ENCODE measurements at places on chromosomes 12 and 14. TPM values are rescaled to one million over a fixed set of nuclear protein-coding genes. Genes with fewer than 3 reads are reported as not detected.
A peak's percentile ranks its signal among the peaks of the same experiment; 100 is the strongest.

Gene SMCO2
- total RNA-seq, result not detected

Gene C12orf56
- 0.43 TPM for total RNA-seq

Gene MGAT4C
- not detected for total RNA-seq

Gene ISM2
- total RNA-seq, result not detected

Gene B3GNT4
- not detected for total RNA-seq

Gene PRB2
- not detected for total RNA-seq

Gene KLHL33
- not detected for total RNA-seq

Gene IL26
- not detected for total RNA-seq

Gene PDE3A
- 0.43 TPM for total RNA-seq

DNA sequence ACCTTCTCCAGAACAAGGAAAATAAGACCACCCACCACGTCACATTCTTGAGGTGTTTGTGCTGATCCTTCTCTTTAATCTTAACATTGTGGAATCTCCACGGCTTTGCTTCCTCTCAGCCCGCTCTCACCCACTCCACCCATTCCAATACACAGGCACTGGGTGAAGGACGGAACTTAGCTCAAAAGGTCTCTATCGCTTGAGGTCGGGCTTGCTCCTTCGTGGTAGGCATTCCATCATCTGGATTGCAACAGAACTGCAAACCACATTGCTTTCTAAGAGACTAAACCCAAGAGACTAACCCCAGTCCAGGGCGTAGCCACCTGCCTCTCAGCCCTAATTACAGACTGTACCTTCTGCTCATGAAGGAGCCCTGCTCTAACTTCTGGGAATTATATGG is 24.0 kb upstream of the MDM2 start:
- DNase-seq, result no peak
- H3K36me3 ChIP-seq, result no peaks in the 10 kb centered on the region
- no peaks in the 10 kb centered on the region for H3K27me3 ChIP-seq
- peaks cover 27% of the 10 kb centered on the region for H3K4me1 ChIP-seq

- H3K27me3 ChIP-seq, result no peaks in the 10 kb centered on the region
- H3K4me1 ChIP-seq, result no peaks in the 10 kb centered on the region
- H3K27ac ChIP-seq, result no peak overlapping the region
- H3K36me3 ChIP-seq, result no peaks in the 10 kb centered on the region
- no peak overlapping the region for H3K4me3 ChIP-seq
- DNase-seq, result no peak
These were observed 173.6 kb upstream of the ALG10B start for GRCh38 chr12:38142974-38143373.

GRCh38 chr14:87133073-87133801 is 859.7 kb downstream of the GALC start:
- H3K36me3 ChIP-seq, result no peaks in the 10 kb centered on the region
- H3K27me3 ChIP-seq, result no peaks in the 10 kb centered on the region
- H3K4me3 ChIP-seq, result no peak overlapping the region
- H3K27ac ChIP-seq, result no peak overlapping the region
- DNase-seq, result peak; percentile 77

GRCh38 chr14:68518761-68519670 is 273.9 kb downstream of the ZFP36L1 start:
- H3K4me1 ChIP-seq, result peaks cover 25% of the 10 kb centered on the region
- H3K27me3 ChIP-seq, result no peaks in the 10 kb centered on the region
- H3K27ac ChIP-seq, result no peak overlapping the region
- DNase-seq, result peak; percentile 37
- H3K4me3 ChIP-seq, result no peak overlapping the region
- no peaks in the 10 kb centered on the region for H3K36me3 ChIP-seq

- no peaks in the 10 kb centered on the region for H3K27me3 ChIP-seq
- DNase-seq, result peak; percentile 35
- H3K36me3 ChIP-seq, result no peaks in the 10 kb centered on the region
- peaks cover 23% of the 10 kb centered on the region for H3K4me1 ChIP-seq
- no peak overlapping the region for H3K27ac ChIP-seq
- no peak overlapping the region for H3K4me3 ChIP-seq
These were observed 193.6 kb upstream of the NUDT4 start for GRCh38 chr12:93183940-93184671.

DNA sequence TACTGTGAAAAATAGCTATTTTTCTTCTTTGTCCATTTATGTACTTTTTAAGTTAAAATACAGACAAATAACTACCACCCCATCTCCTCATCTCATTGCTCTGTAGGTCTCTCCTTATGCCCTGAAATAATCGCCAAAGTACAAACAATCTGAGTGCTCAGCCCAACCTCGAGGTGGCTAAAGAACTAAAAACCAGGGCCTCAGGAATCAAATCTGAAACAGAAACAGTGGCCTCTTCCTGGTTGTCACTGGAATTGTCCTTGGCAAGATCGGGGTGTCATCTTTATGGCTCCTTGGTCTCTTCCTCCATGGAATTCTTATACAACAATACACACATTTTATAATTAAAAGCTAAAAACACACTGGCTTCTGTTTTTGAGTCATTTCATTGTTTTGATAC is 182.4 kb downstream of the ASCL1 start:
- H3K4me1 ChIP-seq, result no peaks in the 10 kb centered on the region
- DNase-seq, result no peak
- no peak overlapping the region for H3K4me3 ChIP-seq
- H3K36me3 ChIP-seq, result no peaks in the 10 kb centered on the region
- H3K27me3 ChIP-seq, result no peaks in the 10 kb centered on the region

DNA sequence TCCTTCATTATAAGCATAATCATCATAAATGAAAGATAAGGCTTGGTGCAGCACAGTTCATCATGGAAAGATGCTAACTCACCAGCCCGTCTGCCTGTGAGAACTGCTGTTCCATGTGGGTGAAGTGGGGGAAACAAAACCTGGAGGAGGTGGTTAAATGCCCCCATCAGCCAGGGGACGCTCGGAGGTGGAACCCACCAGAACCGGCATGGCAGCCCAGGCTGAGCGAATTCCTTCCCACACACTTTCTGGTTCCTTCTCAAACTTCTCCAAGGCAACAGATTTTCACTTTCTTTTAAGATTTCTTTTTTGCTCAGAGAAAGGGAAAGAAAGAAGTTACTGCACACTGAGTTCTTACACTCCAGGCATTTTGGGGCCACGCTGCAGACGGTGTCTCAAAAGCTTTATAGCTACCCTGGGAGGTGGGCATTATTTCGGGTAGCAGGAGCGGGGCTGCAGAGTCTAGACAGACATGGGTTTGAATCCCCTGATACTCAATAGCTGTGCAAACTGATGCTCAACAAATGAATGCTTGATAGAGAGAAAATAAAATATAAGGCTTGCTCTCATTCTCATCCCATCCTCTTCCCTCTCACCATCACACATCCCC is 190.7 kb downstream of the BCL11B start:
- no peak overlapping the region for H3K27ac ChIP-seq
- no peaks in the 10 kb centered on the region for H3K4me1 ChIP-seq

GRCh38 chr14:98368916-98369315 is 903.1 kb downstream of the BCL11B start:
- H3K4me1 ChIP-seq, result no peaks in the 10 kb centered on the region
- no peak for DNase-seq
- no peaks in the 10 kb centered on the region for H3K36me3 ChIP-seq
- H3K27ac ChIP-seq, result no peak overlapping the region
- no peak overlapping the region for H3K4me3 ChIP-seq

DNA sequence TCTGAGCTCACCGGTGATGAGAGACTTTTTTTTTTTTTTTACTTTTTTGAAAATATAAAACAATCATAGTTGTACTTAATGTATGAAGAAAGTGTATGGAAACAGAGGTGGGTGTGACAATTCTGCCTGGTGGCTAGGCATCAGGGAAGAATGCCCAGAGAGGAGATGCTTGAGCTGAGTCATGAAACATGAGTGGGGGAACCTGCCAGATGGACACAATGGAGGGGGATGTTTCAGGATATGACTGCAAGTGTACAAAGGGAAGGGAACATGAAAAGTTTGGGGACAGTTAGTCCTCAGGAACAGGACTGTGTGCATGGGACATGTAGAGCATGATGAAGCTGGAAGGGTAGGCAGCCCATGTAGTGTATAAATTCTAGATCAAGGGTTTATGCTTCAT is 274.2 kb upstream of the E2F7 start:
- H3K4me1 ChIP-seq, result peaks cover 22% of the 10 kb centered on the region
- no peak overlapping the region for H3K4me3 ChIP-seq

DNA sequence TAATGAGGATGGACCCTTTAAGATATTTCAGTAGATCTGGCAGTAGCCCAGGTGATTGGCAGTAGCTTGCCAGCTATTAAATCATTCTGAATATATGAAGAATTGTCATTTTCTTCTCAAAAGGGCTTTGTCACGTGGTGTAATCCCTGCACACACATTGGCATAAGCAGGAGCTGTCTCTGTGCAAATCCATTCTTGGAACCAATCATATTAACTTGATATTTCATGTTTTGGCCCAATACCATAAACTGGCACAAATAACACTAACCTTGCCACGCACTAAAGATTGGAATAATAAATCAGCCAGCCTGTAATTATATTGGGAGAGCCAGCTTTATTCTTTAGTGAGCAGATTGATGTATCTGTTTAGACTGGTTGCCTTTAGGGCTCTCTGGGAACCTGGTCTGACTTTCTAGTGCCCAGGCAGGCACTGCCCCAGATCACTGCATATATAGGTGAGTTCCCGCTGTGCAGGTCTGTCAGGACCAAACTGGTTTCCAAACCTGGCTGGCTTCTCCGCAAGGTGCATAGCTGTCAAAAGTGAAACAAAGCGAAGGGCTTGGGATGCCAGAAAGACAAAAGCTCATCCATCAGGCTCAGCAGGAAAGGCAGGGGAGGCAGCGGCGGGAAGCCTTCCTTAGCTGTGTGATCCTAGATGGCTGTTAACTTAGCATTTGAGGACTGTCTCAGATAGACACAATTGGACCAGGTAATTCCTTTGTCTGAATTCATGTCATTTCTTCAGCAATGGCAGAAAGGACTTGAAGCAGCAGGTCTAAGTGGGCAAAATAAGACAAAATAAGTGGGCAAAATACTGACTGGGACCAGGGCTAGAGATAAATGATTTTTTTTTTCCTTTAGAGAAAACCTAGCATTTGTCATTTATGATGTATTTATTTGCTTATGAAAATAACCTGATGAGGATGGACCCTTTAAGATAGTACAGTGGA is 128.8 kb upstream of the DYRK2 start:
- H3K27me3 ChIP-seq, result no peaks in the 10 kb centered on the region
- H3K4me1 ChIP-seq, result no peaks in the 10 kb centered on the region
- no peak overlapping the region for H3K4me3 ChIP-seq
- H3K27ac ChIP-seq, result no peak overlapping the region
- DNase-seq, result no peak

DNA sequence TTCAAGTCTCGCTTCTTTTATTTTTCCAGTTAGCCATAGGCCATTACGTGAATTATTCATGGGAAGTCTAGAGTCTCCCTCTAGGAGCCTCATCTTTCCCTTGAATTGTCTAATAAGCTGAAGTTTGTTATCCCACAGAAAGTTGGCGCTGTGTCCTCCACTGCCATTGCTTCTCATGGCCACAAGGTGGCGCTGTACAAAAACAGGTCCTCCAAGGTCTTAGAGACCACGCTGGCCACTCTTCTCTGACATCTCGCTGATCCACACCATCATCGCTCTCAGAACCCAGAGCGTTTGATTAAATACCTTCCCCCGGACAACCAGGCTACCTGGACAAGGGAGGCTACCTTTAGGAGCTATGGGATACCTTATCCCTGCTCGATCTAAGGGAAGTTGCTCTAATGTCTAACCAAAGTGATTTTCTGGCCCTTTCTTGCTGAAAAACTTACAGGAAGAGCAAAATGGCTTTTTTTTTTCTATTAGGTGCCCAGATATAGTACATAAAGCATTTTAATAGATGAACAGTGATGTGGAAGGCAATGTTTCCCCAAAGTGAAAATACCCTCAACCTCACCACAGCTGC is 110.0 kb downstream of the CCDC60 start:
- H3K4me3 ChIP-seq, result no peak overlapping the region
- peak; percentile 33 for DNase-seq
- H3K36me3 ChIP-seq, result no peaks in the 10 kb centered on the region
- no peaks in the 10 kb centered on the region for H3K27me3 ChIP-seq
- no peaks in the 10 kb centered on the region for H3K4me1 ChIP-seq

DNA sequence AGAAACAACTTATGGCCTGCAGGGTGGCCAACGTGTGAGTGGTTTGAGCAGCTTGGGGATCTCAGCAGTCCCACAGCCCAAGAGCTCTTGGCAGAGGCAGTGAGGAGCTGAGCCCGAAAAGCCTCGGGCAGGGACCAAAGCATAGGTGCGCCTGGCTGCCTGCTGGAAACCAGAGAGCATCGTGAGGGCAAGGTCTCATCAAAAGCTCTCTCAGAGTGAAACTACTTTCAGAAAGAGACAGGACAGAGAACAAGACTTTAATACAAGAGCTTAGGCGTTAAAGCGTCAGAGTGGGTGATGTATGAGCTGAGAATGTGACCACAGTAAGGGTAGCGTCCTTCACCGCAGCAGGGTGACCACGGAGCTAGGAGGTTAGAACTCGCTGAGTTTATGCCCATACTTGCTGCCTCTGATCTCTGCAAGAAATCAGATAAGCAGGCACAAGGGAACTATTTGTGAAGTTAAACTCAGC is 30.8 kb downstream of the LGMN start:
- no peaks in the 10 kb centered on the region for H3K36me3 ChIP-seq
- no peaks in the 10 kb centered on the region for H3K27me3 ChIP-seq
- peaks cover 11% of the 10 kb centered on the region for H3K4me1 ChIP-seq
- H3K4me3 ChIP-seq, result no peak overlapping the region

- H3K27me3 ChIP-seq, result no peaks in the 10 kb centered on the region
- no peak for DNase-seq
- H3K4me1 ChIP-seq, result peaks cover 6% of the 10 kb centered on the region
- no peak overlapping the region for H3K27ac ChIP-seq
- no peaks in the 10 kb centered on the region for H3K36me3 ChIP-seq
These were observed 25.9 kb downstream of the FOXN3 start for GRCh38 chr14:89391123-89391522.

Measured in GM23248 (cell line).